Peyer's patch (tissue), 4 donors: ENCODE measurements at places on chromosomes 11 and 22. TPM values are rescaled to one million over a fixed set of nuclear protein-coding genes. Genes with fewer than 3 reads are reported as not detected.

TEX12 gene
- total RNA-seq = not detected

ARHGAP20 gene
- total RNA-seq = 1.8 TPM

EFCAB6 gene
- total RNA-seq = not detected

TRIM5 gene
- 8.1 TPM for total RNA-seq

TRIM21 gene
- total RNA-seq = 30.4 TPM

- H3K4me1 ChIP-seq = no peaks in the 10 kb centered on the region
- no peak overlapping the region for H3K4me3 ChIP-seq
- peak overlapping the region; percentile 73 for H3K27ac ChIP-seq
Observed at GRCh38 chr11:95716266-95716665, 73.3 kb downstream of the FAM76B start.

DNA sequence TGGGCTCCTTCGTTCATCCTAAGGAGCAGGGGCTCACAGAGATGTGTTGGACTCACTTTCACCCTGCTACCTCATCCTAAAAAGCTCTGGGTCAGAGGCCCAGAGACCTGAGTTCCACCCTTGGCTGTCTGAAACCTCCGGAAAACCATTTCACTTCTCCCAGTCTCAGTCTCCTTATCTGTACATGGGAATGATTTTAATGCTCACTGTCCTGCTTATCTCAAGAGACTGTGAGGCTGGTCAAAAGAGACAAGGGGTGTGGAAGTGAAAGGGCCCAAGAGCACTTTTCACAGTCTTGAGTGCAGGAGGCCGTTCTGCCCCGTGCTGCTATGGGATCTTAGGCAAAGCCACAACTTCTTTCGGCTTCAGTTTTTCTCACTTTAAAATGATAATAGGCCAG, 13.2 kb upstream of the NPAS4 start:
- no peaks in the 10 kb centered on the region for H3K36me3 ChIP-seq
- H3K4me1 ChIP-seq = no peaks in the 10 kb centered on the region
- no peak overlapping the region for H3K27ac ChIP-seq
- H3K4me3 ChIP-seq = no peak overlapping the region
- DNase-seq = no peak
